Stimulated activated CD4-positive, alpha-beta T cell treated with anti-CD3 and anti-CD28 coated beads, Interleukin-15, amount 100 ng/mL, for 1 hour (primary cell): ENCODE measurements at places on chromosomes 11 and 22.

- DNase-seq = no peak
Measured at GRCh38 chr11:120564573-120565311, 53.2 kb downstream of the GRIK4 start.

GRCh38 chr22:21981874-21982273 is 713 bp downstream of the TOP3B start:
- no peak for DNase-seq

DNA sequence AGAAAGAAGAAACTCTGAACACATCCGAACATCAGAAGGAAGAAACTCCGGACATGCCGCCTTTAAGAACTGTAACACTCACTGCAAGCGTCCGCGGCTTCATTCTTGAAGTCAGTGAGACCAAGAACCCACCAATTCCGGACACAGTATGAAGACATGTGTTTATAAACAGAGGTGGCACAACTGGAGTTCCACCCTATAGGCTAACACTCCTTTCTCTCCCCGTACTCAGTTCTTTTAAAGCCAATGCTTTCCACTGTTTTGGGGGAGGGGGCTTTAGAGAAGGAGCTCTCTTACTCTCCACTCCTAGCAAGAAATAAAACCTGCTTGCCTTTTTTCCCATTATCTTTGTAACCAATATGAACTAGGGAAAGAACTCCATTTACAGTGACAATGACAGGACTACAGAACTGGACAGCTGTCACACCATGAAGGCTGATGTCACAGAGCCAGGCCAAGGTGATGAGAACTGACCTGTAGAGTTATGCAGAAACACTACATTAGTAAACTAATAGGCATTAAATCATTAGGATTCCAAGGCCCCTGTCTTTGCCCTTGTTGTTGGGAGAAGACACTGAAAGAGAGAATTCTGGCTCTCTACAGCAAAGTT is 733 bp downstream of the TRIM5 start:
- DNase-seq = no peak

GRCh38 chr22:35072925-35073324 is 7.0 kb downstream of the ISX start:
- DNase-seq = no peak

DNA sequence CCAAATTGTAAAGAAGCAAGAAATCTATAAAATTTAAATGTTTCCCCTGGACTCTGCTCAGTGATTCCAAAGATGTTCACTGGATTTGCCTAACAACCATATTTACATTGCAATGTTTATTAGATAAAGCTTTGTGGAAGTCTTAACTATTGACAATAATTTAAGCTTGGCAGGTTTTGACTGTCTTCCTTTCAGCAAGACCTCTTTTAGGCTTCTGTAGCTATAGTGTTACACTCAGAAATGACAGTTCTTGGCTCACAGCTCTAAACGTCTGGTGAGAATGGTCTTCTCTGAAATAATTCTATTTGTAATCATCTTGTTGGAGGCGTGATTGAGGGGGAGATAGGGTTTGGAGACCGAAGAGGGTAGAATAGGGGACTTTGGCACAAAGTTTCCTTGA is 44.8 kb upstream of the CRTAM start:
- DNase-seq = no peak

DNA sequence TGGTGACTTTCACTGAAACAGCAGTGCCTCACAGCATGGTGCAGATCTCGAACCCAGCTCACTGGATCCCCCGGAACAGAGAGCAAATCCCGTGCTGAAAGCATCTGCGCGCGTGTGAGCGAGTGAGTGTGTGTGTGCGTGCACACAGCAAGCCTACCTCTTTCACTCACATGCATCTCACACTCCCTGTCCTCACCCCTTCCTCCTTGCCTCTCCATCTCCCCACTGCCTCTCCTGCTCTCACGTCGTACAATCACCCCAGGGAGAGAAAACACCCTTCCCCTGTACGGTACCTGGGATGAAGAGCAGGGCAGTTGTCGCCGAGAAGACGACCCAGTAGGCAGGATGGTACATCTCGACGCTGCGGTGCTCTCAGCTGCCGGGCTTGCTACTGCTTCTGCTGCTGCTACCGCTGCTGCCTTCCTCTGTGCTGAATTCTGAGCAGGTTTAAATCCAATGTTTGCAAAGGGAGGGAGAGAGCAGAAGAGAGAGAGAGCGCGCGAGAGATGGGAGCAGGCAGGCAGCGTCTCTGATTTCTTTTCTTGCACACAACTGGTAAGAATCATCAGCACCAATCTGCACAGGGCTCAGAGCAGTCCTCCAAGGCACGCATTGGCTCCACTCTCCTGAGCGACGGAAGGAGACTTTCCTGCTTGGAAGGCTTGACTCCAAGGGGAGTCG is at the start of gene OPCML:
Gene OPCML (minus strand): TSS at position 531 of the 681 bp plus-strand sequence.
- no peak for DNase-seq

- DNase-seq = no peak
Measured at GRCh38 chr11:35122308-35122707, 16.7 kb upstream of the CD44 start.

DNA sequence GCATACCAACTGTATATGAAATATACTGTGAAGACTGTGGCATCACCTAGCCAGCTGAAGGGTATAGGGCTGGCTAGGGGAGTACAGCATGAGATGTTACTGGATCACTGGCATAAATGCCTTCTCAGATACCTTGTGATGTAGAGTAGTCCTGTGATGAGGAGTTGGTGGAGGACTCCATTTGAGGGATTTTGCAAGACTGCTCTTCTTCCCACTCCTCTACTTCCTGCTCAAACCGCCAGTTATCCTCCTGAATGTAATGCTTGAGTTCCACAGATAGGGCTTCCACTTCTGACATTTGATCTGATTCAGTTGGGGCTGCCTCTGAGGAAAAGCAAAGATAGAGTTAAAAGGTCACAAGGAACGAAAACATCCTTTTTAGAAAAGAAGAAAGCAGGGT is 29.3 kb downstream of the CLDN25 start:
- DNase-seq = no peak

GRCh38 chr11:112655371-112655770 is 305.8 kb upstream of the NCAM1 start:
- no peak for DNase-seq

DNA sequence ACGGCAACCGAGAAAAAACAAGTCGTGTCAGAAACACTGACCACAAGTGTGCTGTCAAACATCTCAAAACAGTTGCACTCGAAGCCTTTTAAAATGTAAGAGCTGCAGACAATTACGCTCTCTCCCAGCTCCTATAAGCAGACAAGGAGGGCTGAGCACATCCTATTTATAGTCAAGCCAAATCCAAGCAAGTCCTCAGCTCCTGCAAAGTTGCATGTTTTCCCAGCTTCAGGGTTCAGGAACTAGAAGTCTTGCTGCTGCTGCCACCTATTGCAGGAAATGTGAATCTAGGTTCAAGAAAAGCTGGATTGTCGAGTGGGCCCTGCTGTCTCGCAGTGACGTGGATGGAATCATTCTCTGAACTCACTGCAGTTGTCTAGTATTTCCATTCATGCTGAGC is 15.5 kb downstream of the EFCAB6 start:
- DNase-seq = no peak

DNA sequence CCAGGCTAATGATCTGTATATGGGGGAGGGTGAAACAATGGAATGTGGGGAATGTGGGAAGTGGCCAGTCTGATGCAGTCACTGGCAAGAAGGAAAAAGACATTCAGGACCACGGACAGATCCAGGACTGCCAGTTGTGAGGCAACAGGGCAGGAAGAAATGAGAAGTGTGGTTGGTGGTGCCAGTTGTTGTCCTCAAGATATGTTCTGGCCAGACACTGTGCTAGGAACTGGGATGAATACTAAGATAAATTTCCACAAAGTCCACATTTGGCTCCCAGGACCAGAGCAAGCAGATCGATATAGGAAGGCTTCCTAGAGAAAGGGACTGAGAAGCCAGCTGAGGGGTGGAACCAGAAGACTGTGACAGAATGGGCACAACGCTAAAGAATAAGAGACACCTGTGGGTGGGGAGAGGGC is 6.8 kb upstream of the TPBGL start:
- DNase-seq = no peak

DNA sequence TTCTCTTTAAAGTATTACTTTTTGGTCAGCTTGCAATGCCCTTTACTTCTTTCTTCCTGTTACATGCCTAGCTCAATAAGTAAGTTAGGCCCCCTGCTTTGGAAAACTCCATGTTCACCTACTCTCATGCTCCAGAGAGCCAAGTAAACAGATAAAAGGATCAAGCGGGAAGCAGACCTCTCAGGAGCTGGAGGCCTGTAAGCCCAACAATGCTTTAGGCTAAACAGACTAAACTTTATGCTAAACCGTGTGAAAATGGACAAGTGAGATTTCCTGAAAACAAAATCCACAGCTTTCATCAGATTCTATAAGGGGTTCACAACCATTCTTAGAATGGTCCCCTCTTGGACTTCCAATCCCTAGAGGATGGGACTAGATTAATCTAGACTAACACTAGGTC is 40.2 kb downstream of the CELF1 start:
- no peak for DNase-seq

- DNase-seq = no peak
Measured at GRCh38 chr11:88533001-88533400, 195.5 kb upstream of the CTSC start.

DNA sequence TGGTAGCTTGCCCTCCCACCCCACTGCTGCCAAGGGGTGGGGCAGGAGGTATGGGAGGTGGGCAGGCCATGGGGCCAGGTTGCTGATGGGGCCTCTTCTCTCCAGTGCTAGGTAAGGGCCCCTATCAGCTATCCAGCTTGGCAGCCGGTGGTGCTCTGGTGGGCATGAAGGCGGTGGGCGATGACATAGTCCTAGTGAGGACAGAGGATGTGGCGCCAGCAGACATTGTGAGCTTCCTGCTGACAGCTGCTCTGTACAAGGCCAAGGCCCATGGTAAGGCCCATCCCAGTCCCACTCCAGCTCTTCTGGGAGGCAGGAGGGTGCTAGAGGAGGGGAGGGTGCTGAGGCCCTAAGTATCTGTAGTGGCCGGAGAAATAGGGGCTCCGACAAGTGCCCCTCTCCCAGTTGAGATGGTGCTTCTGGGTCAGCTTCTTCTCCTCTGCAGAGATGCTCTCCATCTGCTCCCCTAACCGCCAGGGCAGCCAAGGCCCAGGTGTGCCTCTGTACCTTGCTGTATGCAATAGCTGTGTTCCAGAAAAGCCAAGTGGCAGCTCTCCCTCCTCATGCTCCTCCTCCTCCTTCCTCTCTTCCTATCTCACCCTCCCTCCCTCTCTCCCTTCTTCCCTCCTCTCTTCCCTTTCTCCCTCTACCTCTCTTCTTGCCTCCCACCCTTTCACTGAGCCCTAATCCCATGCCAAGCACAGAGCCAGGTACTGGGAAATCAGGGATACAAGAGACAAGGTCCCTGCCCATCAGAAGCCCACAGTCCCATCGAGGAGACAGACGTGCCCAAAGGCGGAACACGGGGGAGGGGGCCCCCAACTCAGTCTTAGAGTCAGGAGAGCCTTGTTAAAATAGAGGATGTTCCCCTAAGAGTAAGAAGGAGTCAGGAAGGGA is 55.3 kb downstream of the OTOG start:
- no peak for DNase-seq

GRCh38 chr11:103648670-103649400 is 387.6 kb upstream of the DDI1 start:
- no peak for DNase-seq

GRCh38 chr11:134670247-134670782 is 258.3 kb upstream of the B3GAT1 start:
- DNase-seq = no peak

DNA sequence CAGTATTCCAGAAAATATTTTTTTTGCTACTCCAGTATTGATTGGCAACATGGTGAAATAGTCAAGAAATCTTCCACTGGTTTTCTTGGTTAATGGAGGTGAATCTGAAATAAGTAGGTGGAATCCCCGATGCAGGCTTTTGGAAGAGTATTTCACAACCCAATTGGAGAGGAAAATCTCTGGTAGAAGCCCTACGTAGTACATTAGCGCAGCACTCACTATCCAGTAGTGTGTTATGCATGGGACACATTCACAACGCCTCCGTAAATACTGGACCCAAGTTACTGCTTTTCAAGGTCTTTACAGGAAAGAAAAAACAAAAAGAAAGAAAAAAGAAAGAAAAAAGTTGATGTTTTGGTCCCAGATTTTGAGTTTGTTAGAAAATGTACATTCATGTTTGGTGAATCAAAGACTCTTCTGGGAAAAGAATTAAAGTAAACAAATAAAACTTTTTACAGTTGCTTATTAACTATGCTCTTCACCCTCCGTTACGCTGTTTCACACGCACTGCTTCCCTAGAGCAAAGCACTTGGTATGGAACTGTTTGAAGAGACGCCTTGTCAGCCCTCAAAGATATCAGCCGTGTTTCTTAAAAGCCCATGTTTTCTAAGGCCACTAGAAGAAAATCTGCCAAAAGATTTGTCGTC is 170.4 kb upstream of the CTSC start:
- no peak for DNase-seq

DNA sequence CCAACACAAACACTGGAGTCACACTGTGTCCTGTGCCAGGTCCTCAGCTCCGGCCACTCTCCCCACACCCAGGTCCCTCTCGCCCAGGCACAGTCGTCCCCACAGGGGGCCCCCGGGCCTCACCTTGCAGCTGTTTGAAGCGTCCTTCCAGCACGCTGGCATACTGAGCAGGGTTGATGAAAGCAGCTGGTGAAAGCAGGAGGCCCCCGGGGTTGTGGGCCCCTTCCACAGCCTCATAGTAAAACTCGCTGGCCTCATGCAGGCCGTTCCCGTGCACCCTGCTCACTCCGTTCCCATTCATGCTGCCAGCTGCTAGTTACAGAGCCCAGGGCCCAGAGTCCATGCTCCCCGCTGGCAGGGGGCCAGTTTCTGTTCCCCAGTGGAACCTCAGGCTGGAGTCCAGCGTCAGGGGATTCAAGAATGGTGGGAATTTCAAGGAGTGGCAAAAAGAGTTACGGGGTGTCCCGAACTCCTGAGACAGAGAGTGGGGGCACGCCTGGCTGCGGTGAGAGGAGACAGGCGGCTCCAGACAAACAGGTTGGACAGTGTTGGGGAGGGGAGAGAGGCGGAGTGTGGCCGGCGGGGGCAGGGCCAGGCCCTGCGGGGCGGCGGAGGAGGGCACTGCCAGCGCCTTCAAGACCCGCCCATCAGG is 10.6 kb downstream of the SPTBN2 start:
- DNase-seq = no peak

DNA sequence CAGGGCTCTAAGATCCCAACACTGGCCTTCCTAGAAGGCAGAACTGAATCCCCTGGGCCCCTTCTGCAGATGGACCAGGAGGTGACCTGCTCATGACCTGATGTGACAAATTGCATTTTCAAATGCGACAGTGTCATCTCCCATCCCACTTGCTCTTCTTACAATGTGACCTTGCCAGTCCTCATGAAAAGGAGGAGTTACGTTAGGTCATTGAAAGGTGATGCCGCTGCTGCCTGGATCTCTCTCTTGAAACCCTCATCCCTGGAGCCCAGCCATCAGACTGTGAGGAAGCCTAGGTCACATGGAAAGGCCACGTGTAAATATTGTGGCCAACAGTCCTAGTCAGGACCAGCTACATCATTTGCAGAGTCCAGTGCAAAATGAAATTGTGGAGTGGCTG is 5.7 kb upstream of the C1QTNF4 start:
- no peak for DNase-seq
